NCI-H187 treated with DMSO at 0.1 percent for 48 hours (cell line): ENCODE measurements at places on chromosomes 4 and X.

GRCh38 chrX:110146521-110146920 is 143.6 kb downstream of the TMEM164 start:
- DNase-seq: peak; percentile 3

- DNase-seq: no peak
Observed at GRCh38 chrX:19728915-19729314, 158.5 kb downstream of the SH3KBP1 start.

- DNase-seq: no peak
Observed at GRCh38 chrX:11407331-11408108, 114.3 kb downstream of the AMELX start.

DNA sequence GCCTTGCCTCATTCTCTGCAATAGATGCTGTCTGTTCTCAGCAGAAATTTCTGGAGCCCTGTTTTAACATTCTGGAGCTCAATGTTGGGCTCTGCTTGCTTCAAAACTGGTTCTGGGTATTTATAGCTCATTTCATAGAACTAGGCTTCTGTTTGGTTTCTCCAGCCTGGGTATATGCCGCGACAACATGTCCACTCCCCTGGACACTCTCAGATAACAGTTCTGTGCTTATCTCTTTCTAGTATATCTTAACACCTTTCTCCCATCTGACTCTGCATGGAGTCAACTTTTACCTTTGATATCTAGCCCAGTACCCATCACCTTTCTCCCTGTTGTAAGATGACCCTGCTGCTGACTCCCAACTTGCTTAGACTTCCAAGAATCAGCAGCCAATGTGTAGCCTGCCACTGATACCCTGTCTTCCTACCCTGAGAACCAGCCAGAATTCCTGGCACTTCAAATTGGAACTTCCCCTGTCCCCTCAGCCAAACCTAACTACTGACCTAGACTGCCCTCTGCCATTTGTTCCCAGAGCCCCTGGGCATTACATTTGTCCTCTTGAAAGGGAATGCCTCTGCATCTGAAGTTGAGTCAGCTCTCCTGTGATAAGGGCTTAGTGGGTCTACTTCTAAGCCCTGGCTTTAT is 20.6 kb downstream of the PAGE1 start:
- no peak for DNase-seq

GRCh38 chr4:93086356-93086755 is 742.2 kb upstream of the ATOH1 start:
- DNase-seq: no peak

- DNase-seq: no peak
Observed at GRCh38 chr4:75898536-75898935, 3.7 kb downstream of the PPEF2 start.

- DNase-seq: no peak
Observed at GRCh38 chrX:147900349-147900748, 11.4 kb upstream of the FMR1 start.

DNA sequence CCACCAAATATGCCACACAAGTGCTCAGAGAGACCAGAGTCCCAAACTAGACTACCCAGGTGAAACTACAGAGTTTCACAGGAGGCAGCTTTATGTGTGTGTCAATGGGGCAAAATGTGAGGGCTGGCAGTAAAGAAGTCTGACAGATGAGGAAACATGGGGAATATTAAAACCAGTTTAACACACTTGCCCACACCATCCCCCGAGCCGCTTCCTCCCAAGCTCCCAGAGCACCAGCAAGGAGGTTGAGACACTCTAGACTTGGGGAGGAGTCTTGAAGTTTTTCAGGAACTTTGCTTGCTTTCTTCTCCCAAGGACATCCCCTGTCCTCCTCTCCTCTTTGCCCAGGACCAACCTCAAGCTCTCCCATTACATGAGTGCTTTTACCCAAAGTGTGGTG is 94.7 kb upstream of the SPRY1 start:
- DNase-seq: no peak

GRCh38 chr4:30600246-30601017 is 119.7 kb upstream of the PCDH7 start:
- no peak for DNase-seq

GRCh38 chrX:32483534-32484136 is 727.7 kb downstream of the DMD start:
- DNase-seq: no peak

- no peak for DNase-seq
Observed at GRCh38 chr4:39230462-39230861, 48.1 kb downstream of the WDR19 start.

- no peak for DNase-seq
Observed at GRCh38 chr4:139419388-139419914, 34.5 kb upstream of the RAB33B start.

- DNase-seq: no peak
Observed at GRCh38 chr4:78939667-78940008, 400 bp upstream of the PAQR3 start.

DNA sequence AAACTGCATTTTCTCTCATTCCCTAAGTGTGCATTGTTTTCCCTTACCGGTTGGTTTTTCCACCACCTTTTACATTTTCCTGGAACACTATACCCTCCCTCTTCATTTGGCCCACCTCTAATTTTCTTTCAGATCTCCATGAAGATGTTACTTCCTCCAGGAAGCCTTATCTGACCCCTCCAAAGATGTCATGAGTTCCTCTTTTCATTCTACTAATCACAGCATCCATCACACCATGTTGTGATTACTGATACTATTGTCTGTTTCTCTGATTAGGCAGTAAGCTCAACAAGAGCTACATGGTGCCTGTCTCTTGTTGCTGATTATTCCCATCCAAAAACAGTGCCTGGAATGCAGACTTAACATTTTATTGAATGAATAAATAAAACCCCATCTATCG is 2.9 kb upstream of the AFP start:
- DNase-seq: no peak

- no peak for DNase-seq
Observed at GRCh38 chrX:68908071-68908470, 79.2 kb downstream of the EFNB1 start.

- no peak for DNase-seq
Observed at GRCh38 chr4:188719794-188720193, 580.6 kb downstream of the TRIML1 start.

GRCh38 chr4:123452616-123453015 is 56.0 kb downstream of the SPRY1 start:
- no peak for DNase-seq

GRCh38 chrX:136344320-136344719 is 43.6 kb downstream of the ADGRG4 start:
- no peak for DNase-seq

- DNase-seq: peak; percentile 21
Observed at GRCh38 chrX:53441531-53442321, 7.6 kb upstream of the HSD17B10 start.

- no peak for DNase-seq
Observed at GRCh38 chrX:94914235-94914634, 1240.2 kb downstream of the FAM133A start.

GRCh38 chrX:31808357-31808756 is 736.5 kb upstream of the FTHL17 start:
- DNase-seq: no peak

DNA sequence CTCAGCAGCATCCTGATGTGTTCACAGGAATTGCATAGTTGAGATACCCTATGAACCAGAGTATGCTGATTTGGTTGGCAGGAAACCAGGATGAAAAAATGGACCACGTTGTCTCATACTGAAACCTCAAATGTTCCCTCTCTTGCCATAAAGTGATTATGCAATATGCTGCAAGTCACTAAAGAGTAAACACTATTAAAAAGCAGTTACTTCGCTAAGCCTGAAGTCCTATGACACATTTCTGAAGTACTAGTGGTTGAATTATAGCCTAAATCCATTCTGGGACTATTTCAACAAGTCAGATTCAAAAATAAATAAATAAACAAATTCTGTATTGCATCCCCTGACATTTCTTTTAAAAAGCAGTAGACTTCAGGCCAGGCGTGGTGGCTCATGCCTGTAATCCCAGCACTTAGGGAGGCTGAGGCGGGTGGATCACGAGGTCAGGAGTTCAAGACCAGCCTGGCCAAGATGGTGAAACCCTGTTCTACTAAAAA is 106.0 kb upstream of the NAP1L5 start:
- no peak for DNase-seq

GRCh38 chr4:13294961-13295605 is 189.1 kb downstream of the RAB28 start:
- no peak for DNase-seq

DNA sequence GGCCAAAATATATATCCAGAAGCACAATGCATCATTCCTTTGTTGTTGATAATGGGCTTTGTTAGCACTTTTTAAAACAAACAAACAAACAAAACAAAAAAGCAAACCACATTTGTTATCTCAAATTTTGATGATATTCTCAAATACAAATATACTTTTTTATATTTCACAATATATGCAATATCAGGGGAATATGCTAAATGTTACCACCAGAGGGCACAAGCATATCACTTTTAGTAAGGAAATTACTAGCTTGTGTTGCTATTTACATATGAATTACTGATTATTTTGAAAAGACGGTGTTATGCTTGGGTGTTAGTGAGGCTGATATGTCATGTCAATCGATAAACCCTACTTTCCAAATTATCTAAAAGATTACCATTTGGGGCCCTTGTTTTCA is 29.1 kb downstream of the RIPPLY1 start:
- DNase-seq: peak; percentile 0
